ENCODE measurements at places on chromosomes 1 and 21.
A peak's percentile ranks its signal among the peaks of the same experiment; 100 is the strongest.

DNA sequence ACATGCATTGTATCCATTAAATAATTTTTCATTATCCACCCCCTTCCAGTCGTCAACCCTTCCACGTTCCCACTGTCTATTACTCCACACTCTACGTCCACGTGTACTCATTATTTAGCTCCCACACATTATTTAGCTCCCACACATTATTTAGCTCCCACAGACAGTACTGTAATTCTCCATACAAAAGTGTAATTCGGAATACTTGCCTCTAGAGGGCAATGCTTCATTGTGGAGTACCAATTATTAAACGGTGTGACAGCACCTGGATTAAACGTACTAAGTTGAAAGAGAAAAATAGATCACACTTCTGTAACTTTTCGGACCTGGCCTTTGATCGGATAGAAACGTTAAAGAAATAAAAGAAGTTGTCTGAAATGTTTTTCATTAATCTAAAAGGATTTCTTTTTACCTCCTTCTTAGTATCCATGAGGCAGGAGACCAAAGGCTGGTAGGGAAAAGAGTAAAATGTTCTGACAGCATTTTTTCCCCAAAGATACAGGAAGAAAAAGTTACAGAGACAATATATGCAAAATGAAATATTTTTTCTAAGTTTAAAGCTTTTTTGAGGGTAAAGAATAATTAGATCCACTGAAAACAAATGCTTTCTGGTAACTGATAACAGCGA is 99.2 kb downstream of the LHX8 start:
- peak; percentile 1 for DNase-seq

GRCh38 chr1:3711780-3712451 is 40.3 kb upstream of the CCDC27 start:
- DNase-seq, result no peak

GRCh38 chr1:64595871-64596515 is 126.1 kb downstream of the CACHD1 start:
- no peak for DNase-seq

- no peak for DNase-seq
Measured at GRCh38 chr1:162626094-162626493, 6.2 kb upstream of the DDR2 start.

DNA sequence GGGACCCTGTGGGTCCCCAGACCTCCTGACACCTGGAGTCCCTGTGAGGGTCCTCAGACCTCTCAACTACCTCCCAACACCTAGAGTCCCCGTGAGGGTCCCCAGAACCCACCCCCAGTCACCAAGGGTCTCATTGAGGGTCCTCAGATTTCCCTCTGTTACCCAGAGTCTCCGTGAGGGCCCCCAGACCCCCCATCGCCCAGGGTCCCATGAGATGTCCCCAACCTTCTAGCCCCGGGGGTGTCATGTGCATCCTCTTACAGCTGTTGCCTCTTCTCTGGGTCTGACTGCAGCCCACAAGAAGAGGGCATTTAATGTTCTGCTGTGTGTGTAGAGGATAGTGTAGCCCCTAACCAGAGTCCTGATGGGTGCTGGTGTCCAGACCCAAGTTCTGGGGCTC is 2.0 kb upstream of the GJC2 start:
- no peak for DNase-seq

DNA sequence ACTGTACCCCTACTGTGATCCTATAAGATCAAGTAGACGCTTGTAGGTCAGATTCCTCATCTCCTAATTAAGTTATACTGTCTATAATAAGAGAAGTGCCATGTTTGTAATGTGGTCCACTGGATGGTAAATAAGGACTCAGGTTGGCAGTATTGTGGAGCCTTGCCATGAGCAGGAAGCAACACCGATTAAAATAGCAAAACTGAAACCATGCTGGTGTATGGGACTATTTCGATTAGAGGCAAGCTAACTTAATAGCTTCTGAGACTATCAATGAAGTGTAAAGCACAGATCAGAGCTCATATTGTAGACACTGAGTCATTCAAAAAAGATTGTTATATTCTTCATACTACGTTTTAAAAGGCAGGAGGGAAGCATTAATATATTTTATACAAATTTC is 348.8 kb downstream of the HHAT start:
- no peak for DNase-seq

- DNase-seq, result peak; percentile 52
Measured at GRCh38 chr1:56200442-56200841, 378.9 kb downstream of the PLPP3 start.

GRCh38 chr1:244340396-244340795 is 111.3 kb downstream of the ADSS2 start:
- no peak for DNase-seq

- no peak for DNase-seq
Measured at GRCh38 chr1:165011991-165012531, 344.5 kb downstream of the LMX1A start.

GRCh38 chr1:89667691-89668090 is 34.8 kb downstream of the LRRC8C start:
- no peak for DNase-seq

DNA sequence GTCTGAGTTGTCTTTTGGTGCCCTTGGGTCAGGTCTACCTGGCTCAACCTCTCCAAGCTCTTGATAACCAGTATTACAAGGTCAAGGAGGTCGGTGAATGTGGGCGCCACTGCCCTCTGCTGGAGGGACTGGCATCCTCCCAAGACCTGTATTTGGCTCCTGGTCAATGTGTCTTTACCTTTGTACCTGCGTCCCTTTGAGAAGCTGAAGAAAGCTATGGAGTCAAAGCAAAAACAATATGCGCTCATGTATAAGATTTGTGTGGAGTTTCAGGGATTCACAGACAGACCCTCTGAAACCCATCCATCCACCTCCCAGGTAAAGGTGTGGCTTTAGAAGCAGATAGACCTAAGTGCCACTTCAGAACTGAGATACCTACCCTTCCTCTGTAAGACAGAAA is 61.8 kb upstream of the NBL1 start:
- DNase-seq, result no peak

- no peak for DNase-seq
Measured at GRCh38 chr21:46210378-46211136, 18.0 kb downstream of the LSS start.

DNA sequence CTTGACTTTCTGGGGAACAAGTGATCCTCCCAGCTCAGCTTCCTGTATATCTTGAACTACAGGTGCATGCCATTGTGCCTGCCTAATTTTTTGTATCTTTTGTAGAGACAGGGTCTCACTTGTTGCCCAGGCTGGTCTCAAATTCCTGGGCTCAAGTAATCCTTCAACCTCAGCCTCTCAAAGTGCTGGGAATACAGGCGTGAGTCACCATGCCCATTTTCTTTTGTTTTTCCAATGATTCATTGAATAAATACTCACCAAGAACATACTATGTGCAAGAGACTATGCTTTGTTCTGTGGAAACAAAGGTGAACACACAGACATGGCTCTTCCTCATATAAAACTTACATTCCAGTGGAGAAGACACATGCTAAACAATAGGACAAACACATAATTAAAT is 407.8 kb upstream of the DAB1 start:
- DNase-seq, result no peak

DNA sequence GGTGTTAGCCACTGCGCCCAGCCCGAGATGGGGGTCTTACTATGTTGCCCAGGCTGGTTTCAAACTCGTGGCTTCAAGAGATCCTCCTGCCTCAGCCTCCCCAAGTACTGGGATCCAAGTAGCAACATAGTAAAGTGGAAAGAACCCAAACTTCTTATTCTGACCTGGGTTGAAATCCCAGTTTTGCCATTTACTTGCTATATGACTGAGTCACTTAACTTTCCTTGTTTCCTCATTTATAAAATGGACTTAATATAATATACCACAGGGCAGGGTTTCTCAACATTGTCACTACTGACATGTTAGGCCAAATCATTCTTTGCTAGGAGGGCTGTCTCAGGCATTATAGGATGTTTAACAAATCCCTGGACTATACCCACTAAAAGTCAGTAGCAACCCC is 6.7 kb downstream of the PFDN2 start:
- DNase-seq, result no peak

GRCh38 chr21:17191346-17191993 is 321.4 kb upstream of the CXADR start:
- DNase-seq, result no peak

- DNase-seq, result no peak
Measured at GRCh38 chr21:44399151-44399954, 45.9 kb downstream of the TRPM2 start.
